ENCODE measurements at places on chromosomes 5 and 9.

DNA sequence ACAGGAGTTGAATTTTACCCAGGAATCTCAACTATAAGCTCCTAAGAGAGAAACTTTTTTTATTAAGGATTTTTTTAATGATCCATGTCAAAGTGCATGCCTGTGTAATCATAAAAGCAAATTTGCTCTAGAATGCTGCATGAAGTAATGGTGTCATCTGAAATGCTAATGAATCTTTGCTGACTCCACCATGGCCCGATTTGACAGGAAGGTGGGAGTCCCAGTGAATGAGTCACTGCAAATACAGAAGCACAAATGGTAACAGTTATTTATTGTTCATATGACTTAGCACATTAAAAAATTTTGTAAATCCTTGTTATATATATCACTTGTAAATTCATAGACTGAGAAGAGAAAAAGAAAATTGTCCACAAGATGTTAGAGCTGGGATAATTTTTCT, 341.3 kb downstream of the RASEF start:
- DNase-seq = no peak

DNA sequence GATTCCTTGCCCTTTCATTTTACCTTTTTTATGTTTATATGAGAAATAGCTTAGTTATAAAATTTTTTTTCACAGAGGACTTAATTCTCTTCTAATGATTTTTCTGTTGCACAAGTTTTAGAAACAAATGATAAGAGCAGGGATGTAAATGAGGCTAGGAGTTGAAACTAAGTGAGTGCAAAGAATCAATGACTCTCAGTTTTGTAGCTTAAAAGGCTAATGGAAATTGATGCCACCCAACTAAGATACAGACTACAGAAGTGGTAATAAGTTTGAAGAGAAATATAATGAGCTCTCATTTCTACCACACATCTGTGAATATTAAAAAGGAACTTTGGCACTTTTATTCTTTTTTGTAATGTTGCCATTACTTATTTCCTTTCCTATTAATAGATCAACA, 105.1 kb downstream of the LURAP1L start:
- no peak for DNase-seq

DNA sequence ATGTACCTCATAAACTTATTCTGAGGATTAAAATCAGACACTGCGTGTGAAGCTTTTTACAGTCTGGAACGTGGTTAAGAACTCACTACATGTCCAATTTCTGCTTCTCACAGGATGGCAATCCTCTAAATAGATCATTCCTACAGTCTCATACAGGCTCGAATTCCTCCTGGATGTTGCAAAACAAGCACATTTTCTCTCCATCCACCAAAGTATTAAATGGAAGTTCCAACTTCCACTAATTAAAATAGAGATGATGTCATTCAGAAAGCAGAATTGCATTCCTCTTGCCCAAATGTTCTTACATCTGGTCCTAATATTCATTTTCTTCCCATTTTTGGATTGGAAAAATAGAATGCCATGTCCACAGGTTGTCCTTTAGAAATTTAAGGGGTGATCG, 145.5 kb upstream of the PCA3 start:
- no peak for DNase-seq

DNA sequence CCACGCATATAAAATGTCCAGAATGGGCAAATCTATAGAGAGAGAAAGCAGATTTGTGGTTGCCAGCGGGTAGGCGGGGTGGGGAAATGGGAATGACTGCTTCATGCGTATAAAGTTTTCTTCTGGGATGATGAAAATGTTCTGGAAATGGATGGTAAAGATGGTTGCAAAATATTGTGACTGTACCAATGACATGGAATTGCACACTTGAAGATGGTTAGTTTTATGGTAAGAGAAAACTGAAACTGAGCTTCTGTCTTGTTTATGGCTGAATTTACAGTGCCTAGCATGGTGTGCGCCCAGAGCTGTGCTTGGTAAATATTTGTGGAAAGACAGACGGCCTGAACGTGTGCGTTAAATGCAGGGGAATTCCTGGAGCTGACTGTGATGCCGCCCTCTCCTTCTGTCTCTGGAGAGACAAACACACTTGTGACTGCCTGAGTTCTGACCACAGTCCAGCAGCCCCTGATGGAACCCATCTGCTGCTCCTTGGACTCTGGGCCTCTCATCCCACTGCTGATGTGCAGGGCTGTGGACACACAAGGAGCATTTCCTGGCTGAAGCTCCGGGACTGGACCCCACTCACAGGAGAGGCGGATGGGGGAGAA, 8.6 kb upstream of the PTGES start:
- no peak for DNase-seq

DNA sequence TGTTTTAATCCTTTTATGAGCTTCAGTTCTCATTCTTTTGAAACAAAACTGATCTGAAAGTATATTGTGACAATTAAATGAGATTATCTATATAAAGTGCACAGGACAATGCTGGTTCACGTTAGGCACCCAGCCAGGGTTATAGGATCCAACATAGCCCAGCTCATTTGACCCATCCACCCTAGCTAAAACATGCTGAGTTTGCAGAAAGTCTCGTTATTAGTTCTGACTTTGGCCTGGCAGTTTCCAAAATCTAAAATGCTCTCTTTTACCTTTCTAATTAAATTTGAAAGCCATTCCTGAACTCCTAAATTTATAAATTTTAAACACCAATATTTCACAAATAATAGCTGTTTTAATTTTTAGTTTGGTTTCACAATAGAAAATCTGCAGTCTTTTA, 131.9 kb upstream of the PTPRD start:
- no peak for DNase-seq

DNA sequence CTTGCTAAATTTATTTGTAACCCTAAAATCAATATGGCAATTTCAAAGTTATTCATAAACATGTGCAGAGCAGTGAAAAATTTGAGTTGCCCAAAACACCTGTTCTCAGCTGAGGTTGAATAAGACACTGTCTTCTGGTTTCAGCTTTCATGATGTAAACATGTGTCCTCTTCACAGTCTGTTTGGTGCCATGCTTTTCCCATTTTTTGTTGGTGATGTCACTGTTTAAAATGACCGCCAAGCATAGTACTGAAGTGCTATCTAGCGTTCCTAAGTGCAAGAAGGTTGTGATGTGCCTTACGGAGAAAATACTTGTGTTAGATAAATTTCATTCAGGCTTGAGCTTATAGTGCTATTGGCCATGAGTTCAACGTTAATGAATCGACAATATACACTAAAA, 580.8 kb downstream of the ACTL7B start:
- DNase-seq = no peak

DNA sequence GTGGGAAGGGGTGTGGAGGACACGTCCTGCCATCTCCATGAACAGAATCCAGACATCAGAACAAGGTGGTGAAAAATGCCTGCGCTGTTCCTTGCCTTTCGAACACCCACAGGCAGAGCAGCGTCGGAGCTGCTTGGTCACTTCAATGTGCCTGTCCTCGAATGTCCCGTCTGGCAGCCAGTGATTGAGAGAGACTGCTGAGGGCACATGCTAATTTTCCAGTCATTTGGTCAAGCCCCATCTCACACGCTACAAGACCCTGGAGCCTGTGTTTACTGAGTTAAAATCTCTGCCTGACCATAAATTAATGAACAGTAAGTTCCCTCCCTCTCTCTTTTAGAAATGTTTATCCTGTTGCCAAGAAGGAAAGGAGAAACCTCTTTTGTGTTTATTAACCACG, 149.3 kb downstream of the NTRK2 start:
- no peak for DNase-seq

- DNase-seq = no peak
Observed at GRCh38 chr5:170617533-170618490, 114.0 kb downstream of the KCNIP1 start.

DNA sequence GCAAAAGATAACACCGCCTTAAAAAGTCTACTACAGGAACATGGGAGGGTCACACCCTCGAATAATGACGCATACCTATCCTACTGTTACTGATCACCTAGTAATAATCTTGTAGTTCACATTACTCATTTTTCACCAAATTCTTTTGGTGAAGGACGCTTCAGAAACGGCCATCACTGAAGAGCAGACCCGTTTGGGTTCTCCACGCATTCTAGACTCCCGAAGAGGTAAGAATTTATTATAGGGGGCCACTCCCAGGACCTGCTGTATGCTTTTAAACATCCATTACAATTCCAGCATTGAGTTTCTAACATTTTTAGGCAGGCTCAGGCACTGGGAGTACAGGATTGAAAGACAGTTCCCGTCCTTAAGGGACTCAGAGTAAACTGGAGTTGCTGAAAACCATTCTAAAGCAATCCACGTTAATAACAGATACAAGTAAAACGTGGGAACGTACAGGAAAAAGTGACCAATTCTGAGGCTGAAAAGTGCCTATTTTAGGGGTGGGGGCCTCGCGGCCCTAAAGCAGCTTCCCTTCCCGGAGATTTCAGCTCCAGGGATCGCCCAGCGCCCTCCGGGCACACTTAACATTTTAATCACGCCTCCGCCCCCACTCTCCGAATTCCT, at the start of gene FER:
FER (plus strand) TSS at position 124 of the 627 bp plus-strand sequence. CDS start 50,286 bp downstream, outside the sequence.
- DNase-seq = no peak

DNA sequence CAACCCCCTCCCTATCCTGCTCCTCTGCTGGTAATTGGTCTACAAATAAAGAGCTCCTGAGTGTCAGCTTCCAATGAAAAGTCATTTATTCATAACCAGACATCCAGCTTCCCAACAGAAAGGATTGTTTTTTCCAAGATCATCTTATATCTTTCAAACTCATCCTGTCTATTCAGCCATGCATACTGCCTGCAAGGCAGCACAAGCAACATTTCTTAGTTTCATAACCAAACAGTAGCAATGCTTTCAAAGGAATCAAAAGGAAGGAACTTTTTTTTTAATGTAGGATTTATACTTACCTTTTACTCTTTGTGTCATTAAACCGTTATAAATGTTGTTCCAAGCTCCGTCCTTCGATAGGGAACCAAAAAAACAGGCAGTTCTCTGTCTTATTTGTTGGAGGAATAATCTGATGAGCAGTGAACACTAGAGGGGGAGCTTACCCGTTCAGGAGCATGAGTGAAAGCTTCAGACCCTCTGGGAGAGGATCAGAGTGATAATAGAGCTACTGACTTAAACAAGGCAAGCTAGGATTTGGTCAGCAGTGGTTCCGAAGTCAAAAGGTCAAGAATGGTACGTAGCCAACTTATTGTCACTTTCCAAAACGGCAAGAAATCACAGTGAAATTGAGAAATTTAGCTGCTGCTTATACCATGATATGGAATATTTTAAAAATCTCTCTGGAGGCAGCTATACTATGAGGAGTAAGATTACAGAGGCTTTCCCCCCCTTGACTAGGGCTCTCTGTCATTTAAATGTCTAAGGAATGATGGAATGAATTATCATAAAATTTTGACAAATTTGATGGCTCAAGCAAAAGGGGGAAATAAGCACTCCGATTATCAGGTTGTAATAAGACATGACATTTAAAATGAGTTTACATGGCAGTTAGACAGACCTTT, 892.9 kb downstream of the NR2F1-AS1 start:
- DNase-seq = no peak

DNA sequence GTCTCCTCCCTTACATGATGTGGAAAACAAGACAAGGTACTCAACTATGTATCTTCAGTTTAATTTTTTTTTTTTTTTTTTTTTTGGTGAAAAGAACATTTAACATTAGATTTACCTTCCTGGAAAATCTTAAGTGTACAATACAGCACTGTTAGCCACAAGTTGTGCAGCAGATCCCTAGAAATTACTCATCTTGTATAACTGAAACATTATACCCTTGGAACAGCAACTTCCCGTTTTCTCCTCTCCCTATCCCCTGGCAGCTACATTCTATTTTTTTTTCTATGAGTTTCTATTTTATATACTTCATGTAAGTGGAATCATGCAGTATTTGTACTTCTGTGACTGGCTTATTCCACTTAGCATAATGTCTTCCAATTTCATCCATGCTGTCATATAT, 421.9 kb upstream of the FTMT start:
- DNase-seq = no peak

GRCh38 chr5:154620411-154620810, 134.8 kb upstream of the LARP1 start:
- DNase-seq = no peak

- DNase-seq = no peak
Observed at GRCh38 chr5:33753704-33754103, 138.1 kb downstream of the ADAMTS12 start.

DNA sequence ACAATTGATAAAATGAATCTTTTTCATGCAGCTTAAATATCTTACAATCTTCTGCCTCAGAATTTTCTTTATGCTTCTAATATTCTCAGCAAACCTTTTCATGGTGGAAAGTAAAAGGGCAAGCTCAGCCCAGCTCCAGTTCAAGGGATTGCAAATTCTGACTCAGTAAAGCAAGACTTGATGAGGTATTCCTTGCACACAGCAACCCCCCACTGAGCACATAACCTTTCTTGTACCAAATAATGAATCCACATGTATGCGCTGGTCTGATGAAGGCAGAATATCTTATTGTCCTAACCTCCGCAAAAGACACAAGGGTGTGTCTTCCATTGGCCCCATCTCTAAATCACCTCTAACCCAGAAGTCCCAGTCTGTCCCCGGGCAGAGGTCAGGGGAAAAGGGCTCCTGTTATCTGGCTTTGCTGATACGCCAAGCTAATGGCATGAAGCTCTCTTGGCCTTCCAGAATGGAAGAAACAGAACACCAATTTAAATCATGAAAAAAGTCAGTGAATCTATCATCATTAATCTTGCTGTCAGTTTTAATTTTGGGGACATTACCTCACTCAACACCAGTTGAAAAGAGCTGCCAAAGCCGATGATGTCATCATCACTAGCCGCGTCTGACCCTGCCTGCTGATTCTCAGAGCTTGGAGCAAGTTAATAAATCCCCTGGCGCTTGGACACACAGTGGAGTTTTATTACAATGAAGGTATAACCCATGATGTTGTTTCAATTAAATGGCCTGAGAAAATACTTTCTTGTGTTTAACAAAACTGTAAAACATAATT, 592.5 kb upstream of the CLINT1 start:
- no peak for DNase-seq

- DNase-seq = no peak
Observed at GRCh38 chr5:52796516-52797103, 8.9 kb downstream of the ITGA1 start.

DNA sequence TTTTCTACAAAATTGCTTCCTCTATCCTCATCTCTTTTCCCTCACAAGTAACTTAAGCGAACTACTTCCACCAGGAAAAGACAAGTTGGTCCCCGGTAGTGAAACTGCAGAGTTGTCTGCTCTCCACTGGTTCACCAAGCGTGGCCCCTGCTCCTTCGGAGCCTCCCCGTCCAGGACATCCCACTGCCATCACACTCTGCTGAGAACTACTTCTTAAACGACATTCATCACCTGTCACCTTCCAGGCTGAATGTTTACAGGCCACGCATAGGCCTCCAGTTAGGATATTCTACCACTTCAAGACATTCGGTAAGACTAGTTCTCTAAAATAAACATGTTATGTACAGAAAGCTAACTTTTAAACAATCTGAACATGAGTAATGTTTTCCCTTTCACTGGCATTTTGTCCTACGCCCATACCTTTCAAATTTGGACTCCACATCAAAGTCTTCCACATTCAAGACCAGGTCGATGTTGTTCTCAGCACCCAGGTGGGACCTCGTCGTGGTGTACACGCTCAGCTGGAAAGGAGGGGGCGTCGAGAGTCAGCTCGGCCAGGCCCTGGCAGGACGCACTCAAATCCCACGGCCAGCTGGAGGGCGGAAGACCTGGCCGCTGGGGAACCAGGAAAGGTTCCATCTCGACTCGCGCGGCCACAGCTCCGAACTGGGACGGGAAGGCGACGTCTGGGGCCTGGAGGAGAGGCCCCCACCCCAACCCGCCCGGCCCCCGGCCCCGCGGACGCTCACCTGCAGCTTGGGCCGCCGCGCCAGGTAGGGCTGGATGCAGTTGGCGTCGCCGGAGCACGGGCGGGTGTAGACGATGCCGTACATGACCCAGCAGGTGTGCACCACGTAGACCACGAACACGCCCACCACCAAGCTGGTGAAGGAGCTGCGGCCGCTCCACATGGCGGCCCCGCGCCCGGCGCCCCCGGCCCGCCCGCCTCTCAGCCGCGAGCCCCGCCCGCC, 683 bp downstream of the CLPTM1L start:
- no peak for DNase-seq

All from DMS153 (cell line).